ENCODE measurements at places on chromosomes 11 and 22.

DNA sequence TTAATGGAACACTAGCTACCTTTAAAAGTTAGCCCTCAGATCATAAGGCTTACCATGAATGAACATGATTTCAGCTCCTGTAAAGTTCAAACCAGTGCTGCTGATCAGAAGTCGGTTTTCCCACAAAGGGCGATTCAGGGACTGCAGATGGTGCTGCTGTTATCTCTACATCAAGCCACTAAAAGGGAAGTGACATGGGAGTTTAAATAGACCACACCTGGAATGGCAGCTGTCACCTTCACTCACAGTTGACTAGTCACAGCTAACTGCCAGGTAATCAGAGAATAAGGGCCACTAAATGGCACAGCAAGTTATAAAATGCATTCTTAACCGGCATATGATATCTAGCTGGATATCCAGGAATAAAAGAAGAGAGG lies 581.1 kb upstream of the ARHGAP42 start:
- no peak for DNase-seq

DNA sequence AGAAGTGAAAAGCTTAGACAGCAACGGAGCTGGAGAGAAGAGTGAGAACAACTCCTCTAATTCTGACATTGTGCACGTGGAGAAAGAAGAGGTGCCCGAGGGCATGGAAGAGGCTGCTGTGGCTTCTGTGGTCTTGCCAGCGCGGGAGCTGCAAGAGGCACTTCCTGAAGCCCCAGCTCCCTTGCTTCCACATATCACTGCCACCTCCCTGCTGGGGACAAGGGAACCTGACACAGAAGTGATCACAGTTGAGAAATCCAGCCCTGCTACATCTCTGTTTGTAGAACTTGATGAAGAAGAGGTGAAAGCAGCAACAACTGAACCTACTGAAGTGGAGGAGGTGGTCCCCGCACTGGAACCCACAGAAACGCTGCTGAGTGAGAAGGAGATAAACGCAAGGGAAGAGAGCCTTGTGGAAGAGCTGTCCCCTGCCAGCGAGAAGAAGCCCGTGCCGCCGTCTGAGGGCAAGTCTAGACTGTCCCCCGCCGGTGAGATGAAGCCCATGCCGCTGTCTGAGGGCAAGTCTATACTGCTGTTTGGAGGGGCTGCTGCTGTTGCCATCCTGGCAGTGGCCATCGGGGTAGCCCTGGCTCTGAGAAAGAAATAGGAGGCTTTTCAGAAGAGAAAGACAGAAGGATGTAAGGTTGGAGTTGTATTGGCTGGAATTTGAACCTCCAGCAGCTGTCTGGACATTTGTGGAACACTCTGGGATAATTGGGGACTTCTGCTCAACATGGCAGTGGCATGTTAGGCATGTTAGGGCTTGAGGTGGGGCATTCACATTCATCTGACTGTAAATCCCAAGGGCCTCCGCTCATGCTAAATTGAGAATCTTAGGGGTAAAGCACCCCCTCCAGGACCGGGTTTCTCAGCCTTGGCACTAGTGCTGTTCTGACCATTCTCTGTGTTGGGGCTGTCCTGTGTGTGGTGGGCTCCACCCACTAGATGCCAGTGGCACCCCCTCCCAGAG lies 47.1 kb downstream of the BID start:
- no peak for DNase-seq

DNA sequence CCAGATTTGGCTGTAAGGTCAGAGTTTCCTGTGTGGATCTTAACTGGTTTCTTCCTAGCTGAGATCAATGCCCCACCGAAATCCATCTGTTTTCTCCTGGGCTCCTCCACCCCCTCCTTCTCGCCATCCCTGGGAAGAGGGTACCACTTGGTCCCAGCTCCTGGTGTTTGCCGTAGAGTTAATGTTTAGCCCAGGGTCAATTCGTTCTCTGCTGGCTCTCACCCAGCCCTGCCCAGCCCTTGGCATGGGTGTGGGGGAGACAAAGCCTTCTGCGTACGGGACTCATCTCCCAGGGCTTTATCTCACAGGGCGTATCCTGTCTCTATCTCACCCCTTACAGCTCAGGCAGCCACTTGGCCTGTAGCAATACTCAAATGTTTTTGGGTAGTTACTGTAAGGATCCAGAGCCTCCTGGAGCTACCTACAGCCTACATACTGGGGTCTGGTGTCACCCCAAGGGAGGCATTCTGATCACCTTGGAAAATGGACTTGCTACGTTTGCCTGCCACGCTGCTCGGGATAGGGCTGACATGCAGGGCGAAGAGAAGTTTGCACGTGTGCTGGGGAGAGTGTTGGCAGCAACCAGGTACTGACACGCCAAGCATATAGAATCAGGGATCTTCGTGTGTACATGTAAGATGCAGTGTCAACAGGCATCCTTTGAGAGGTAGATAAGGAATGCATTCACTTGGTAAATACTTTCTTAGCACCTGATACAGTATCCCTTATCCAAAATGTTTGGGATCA lies 66.1 kb downstream of the SCN3B start:
- no peak for DNase-seq

DNA sequence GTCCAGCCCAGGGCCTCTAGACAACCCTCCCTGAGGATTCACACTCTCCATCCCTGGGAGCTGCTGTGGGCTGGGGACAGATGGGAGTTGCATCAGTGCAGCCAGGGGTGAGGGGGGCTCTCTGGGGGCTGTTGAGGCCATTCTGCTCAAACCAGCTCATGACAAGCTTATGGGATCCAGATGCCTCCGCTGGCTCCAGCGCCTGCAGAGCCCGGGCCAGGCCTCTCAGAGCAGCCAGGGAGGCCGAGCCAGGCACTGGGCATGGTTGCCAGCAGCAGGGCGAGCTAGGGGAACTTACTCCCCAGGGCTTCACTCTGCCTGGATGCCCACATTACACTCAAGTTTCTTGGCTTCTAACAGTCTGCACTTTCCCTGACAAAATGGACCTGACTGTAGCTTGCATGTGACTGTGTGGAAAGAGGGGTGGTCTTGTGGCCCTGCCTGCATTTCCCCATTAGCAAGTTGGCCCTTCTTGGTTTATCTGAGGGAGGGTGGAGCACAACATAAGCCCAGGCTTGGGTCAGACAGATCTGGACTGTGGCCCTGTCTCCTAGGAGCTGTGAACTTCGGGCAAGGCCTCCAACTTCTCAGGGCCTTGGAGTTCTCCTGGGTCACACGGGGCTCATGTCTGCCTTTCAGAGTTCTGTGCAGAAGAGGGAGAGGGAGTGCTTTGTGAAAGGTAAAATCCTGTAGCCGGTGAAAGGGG lies 34.5 kb upstream of the CYB5R3 start:
- no peak for DNase-seq

- no peak for DNase-seq
Measured at GRCh38 chr11:94938095-94939055, 35.0 kb downstream of the CWC15 start.

DNA sequence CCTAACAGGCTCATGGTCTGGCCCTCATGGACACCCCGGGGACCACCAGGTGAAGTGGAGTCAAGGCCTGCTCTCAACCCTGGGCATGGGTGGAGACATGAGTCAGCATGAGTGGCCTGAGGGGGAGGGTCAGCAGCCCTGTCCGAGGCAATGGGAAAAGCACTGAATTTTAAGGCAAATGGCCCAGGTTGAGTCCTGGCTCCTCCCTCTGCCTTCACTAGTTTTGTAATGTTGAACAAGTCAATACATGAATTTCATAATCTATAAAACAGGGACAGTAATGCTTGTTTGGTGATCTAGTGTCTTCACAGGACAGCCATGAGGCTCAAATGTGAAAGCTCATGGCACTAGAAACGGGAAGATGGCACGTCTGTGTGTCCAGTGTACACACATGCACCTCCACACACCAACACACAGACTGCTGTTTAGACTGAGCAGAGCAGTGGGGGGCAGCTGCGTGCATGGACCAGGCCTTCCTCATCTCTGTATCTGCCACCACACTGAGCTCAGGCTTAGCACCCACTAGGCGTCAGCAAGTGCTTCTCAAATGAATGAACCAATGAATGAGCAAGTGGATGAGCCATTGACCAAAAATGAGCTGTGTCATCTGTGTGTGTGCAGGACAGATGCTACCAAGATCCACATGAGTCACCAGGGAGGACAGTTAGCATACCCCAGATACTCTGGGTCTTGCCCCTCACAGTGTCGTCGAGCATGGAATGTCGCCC lies 63.4 kb downstream of the NRXN2 start:
- peak; percentile 25 for DNase-seq

DNA sequence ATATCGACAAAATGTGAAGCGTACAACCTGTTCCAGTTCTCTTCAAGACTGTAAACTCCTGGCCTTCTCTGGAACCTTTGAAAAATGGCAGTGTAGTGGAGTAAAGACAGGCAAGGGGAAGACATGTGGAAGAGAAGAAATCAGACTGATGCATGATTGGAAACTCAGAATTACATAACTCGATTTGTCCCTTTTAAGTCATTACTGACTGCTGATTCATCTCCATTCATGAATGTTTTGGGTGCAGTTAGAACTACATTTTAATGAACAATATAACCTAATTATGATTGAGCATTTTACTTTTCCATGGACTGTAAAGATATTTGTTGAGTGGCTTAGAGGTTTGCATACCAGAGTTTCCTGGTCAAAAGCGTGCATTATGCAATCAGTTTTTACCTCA lies 32.9 kb downstream of the FAT3 start:
- DNase-seq: no peak

DNA sequence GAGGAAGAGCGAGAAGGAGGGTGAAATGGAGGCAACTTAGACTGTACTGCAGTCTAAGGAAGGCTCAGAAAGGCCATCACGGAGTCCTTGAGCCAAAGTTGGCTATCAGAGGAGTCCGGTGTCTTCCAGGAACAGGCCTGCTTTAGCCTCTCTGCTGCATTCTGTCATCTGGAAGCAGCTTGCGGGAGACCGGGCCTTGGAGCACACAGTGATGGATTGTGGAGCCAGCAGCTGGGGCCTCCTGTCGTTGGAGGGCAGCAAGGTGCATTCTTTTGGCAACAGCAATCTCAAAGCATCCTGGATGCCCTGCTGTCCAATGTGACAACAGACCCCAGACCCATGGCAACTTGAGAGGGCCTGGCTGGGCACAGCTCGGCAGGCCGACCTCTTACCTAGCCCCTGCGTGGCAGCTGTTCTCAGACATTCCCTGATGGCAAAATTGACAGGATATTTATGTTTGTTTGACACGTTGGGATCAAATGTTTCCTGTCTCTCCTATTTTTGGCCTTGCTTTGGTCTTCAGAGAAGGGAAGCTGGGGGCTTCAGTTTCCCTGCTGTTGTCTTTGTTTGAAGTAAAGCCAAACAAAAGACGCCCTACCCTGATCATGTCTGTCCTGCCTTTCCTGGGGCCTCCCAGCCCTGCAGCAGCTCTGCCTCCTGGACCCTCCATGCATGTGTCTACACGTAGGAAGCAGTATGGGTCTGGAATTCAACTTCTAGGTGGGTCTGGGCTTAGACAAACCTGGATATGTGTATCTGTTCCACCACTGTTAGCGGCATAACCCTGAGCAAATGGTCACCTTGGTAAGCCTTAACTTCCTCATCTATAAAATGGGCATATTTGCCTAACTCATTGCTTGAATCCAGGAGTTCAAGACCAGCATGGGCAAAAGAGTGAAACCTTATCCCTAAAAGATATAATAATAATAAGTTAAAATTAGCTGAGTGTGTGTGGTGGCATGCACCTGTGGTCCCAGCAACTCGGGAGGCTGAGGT lies 43.9 kb upstream of the LMO2 start:
- no peak for DNase-seq

GRCh38 chr11:122399375-122399774 lies 256.1 kb upstream of the UBASH3B start:
- no peak for DNase-seq

- DNase-seq: no peak
Measured at GRCh38 chr11:4006946-4007680, 87.5 kb upstream of the RRM1 start.

DNA sequence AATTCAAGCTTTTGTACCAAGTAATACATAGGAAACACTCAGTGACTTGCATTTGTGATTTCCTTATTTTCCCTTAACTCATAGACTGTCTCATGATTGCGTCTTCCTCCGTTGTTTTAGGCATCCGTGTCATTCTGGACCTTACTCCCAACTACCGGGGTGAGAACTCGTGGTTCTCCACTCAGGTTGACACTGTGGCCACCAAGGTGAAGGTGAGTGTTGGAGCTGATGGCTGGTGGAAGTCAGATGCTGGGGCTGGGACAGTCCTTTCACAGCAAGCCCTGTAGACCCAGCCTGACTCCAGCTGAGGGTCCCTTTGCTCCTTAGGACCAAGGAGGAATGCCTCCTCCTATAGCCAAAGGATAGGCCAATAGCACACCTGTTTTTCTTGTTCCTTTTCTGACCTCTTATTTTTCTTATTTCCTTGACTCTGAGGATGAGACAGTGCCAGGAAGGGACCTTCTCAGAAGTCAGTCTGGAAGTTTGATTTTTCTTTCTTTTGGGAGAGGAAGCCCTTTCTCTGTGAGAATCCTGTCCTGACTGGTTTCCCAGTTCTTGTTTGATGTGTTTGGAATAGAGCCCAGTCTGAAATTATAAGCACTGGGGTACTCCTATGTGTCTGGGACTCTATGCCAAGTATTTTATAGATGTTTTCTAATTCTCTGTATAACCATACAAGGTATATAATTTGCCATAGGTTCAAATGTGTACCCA lies 2.2 kb downstream of the SLC3A2 start:
- no peak for DNase-seq

DNA sequence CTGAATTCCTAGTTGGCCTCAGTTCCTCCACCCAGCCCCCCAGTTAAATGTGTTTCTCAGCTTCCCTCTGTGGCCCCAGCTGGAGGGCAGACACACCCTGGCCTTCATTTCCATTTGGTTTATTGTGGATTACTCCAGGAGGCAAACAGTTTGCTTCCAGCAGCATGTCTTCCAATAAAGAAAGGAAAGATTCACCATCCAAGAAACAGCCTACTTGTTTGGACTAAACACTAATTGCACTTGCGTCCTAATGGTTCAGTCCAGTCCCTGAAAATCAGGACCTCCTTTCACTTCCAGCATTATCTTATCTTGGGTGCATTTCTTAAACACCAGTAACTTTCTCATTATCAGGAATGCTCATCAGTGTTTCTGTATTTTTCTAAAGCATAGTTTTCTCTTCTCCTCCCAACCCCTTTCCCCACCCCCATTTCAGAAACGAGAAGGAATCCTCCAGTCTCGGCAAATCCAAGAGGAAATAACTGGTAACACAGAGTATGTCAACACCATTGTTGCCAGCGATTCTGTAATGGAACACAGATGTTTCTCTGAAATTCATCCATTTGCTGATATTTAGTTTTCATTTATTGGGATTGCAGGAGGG lies 130.9 kb downstream of the PARVA start:
- no peak for DNase-seq

GRCh38 chr11:114172871-114173444 lies 113.4 kb downstream of the ZBTB16 start:
- no peak for DNase-seq

- no peak for DNase-seq
Measured at GRCh38 chr11:102799681-102800340, 1.9 kb upstream of the MMP1 start.

DNA sequence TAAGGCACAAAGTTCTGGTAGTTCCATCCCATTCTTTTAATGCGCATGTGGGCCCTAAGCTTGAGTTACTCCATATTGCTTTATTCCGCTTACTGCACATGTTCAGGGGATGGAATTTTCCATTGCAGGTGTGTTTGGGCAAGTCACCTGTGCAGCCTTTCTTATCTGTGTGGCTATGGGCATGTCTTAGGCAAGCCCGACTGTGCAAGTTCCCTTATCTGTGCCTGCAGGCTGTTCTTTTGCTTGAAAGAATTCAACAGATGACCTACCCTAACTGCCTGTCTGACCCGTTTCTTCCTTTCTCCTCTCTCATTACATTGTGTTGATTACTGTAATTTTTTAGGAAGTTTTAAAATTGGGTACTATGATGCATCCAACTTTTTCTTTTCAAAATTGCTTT lies 363.6 kb downstream of the TTC28 start:
- peak; percentile 58 for DNase-seq

Measured in OCI-M1 (cell line).